ENCODE measurements at places on chromosomes 3 and 15. TPM values are rescaled to one million over a fixed set of nuclear protein-coding genes. Genes with fewer than 3 reads are reported as not detected.

LRRC49 gene
- 0.39 TPM for total RNA-seq

DNA sequence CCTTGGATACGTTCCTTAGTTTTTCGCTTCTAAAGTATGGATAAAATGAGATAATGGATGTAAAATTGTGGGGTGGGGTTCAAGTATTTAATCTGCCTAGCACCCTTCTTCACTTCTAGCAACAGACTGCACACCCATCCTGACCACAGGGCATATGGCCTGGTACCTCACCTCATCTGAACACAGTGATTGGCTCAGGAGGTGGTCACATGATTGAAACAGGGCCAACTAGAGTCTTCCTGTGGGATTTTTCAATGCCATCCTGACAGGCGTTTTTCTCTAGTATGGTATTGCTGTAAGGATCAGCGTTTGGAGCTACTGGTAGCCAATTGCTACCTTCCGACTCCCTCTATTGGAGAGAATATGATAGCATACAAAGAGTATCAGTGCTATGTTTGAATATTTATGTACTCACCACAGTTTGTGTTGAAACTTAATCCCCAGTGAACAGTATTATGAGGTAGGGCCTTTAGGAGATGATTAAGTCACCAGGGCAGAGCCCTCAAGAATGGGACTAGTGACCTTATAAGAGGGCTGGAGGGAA lies 172.2 kb downstream of the PPM1L start:
- DNase-seq: no peak

DNA sequence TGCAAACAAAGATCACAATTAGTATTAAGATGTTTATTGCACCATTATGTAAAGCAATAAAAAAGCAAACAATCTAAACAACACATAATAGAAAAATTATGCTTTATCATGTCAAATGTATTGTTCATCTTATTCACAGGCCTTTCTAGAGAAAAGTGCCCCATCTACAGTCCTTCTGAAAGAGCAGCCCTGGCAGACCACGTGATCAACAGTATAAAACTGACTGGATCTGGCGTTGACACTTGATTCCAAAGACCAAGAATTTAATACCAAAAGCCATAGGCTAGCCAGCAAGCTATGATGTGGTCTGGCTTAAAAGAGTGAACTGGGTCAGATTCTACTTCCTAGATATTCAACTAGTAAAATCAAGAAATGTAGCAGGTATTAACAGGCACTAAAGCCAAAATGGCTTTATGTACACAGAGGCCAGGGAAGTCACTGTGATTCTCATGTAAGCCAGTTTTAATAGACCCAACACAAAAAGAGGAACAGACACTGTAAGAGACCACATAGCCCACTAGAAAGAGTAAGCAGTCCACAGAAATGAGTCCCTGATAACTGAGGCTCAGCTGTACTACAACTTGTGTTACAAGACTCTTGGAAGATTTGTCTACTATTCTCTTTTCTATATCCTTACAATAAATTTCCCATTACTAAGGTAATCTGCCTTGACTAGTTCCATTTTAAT lies 32.5 kb downstream of the DMXL2 start:
- DNase-seq: no peak

CAPN3 gene
- total RNA-seq: 8.2 TPM

DNA sequence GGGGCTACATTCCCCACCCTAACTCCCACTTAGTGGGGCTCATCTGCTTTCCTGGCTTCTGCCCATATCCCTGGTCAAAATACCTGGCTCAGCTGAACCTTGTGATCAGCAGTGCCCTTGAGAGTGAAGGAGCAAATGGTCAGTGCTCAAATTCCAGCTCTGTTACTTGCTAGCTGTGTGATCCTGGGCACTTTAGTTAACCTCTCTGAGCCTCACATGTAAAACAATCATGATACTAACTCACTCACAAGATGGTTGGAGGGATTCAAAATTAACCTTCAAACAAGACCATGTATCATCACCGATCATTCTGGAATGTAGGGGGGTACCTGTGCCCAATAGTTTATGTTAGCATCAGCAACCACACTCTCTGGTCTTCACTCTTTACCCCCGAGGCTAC lies 325.6 kb upstream of the TLE3 start:
- DNase-seq: no peak

GRCh38 chr3:38084334-38085310 lies 45.6 kb downstream of the DLEC1 start:
- peak; percentile 7 for DNase-seq

SGO1 gene
- not detected for total RNA-seq

GRCh38 chr15:76376029-76376428 lies 39.5 kb downstream of the ISL2 start:
- DNase-seq: no peak

DNA sequence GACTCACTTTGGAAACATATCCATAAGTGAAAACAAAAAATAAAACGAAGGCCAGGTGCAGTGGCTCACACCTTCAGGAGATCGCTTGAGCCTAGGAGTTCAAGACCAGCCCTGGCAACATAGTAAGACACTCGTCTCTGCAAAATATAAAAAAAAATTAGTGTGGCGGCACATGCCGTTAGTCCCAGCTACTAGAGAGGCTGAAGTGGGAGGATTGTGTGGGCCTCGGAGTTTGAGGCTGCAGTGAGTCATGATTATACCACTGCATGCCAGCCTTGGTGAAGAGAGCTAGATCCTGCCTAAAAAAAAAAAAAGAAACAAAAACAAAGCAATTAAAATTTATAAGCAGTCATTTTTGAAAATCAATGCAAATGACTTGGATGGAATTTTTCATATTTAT lies 54.7 kb upstream of the NANOGP8 start:
- DNase-seq: no peak

LAMB2 gene
- 0.60 TPM for total RNA-seq

- no peak for DNase-seq
These were observed 97.6 kb downstream of the TPRG1 start for GRCh38 chr3:189269365-189269764.

GRCh38 chr3:50324351-50325112 lies 2.0 kb upstream of the HYAL2 start:
- DNase-seq: peak; percentile 46

- DNase-seq: no peak
These were observed 177.5 kb downstream of the SUCNR1 start for GRCh38 chr3:152050903-152051302.

GRCh38 chr3:160400702-160401150 lies 1.3 kb downstream of the SMC4 start:
- DNase-seq: peak; percentile 19

SLC12A6 gene
- total RNA-seq: 58.7 TPM
